T-helper 17 cell (primary cell): ENCODE measurements at places on chromosomes 3 and 15. TPM values are rescaled to one million over a fixed set of nuclear protein-coding genes. Genes with fewer than 3 reads are reported as not detected.

GDPGP1 gene
- total RNA-seq: 3.7 TPM

CEP70 gene
- 10.7 TPM for total RNA-seq

SLC24A5 gene
- total RNA-seq: not detected

ZNF501 gene
- 2.4 TPM for total RNA-seq
